Activated CD4-positive, alpha-beta T cell treated with anti-CD3 and anti-CD28 coated beads, Interleukin-10, Interleukin-2, amounts not matched to agents 100 ng/mL and 50 ng/mL, durations not matched to agents 16 hours and 8 hours (primary cell): ENCODE measurements at places on chromosomes 3 and 15.

DNA sequence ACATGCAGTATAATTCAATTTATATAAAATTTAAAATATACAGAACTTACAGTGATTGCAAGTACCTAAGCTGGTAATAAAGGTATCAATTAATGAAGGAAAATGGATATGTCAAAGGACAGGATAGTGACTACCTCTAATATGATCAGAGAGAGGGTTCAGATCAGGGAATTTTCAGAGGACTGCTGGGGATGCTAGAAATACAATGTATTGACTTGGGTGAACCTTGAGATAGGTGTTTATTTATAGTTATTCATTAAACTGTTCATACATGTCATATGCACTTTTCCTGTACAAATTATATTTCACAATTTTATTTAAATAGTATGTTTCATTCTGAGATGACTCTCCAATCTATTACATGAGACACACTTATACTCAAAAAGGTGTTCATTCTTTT, 554.1 kb downstream of the FHIT start:
- no peak for DNase-seq

- no peak for DNase-seq
These were observed 30.4 kb downstream of the NFKBIZ start for GRCh38 chr3:101879623-101880284.

DNA sequence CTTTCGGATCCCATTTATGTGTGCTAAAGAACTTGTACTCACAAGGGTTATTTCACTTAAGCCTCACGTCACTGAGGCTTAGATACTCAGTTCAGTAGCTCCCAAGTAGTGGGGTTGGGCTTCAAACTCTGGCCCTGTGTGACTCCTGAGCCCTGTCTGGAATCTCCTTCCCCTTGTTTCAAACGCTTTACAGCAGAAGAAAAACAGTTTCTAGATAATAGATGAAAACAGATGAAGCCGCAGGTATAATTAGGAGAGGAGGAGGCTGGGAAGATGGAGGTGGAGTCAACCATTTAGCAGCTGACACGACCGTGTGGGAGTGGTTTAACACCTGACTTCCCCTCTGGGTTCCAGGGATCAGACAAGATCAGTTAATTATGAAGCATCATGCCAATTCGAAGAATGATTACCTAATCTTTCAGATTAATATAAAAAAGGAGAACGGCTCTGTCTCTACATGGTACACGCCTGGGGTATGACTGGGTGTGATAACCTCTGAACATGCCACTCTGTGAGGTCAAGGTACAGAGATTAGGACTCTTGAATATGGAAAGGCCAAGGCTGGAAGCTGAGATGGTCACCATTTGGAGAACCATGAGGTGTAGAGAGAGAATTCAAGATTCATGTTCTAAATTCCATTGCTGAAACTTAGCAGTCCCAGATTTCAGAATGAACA, 31.1 kb downstream of the TPM1 start:
- no peak for DNase-seq

GRCh38 chr3:133966954-133967353, 62.8 kb downstream of the SLCO2A1 start:
- DNase-seq: no peak

GRCh38 chr3:169026543-169027182, 636.8 kb downstream of the MECOM start:
- DNase-seq: no peak

DNA sequence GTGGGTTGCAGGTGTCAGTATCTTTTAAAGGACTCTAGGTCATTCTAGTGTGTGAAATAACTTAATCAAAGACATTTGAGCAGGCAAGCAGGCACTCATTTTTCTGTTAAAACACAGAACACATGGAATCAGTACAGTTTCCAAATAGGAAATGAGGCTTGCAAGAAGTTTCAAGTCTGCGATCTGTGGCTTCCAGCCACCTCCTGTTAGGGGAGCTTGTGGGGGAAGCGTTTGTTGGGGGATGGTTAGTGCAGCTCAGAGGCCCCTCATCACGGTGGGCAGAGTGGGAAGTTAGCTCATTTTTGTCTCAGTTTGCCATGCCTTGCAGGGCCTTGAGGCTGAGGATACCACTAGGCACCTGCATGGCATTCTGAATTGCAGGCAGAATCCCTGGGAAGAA, 59.9 kb downstream of the SLC6A11 start:
- no peak for DNase-seq

GRCh38 chr3:161314836-161315395, 56.4 kb downstream of the SPTSSB start:
- peak; percentile 15 for DNase-seq

DNA sequence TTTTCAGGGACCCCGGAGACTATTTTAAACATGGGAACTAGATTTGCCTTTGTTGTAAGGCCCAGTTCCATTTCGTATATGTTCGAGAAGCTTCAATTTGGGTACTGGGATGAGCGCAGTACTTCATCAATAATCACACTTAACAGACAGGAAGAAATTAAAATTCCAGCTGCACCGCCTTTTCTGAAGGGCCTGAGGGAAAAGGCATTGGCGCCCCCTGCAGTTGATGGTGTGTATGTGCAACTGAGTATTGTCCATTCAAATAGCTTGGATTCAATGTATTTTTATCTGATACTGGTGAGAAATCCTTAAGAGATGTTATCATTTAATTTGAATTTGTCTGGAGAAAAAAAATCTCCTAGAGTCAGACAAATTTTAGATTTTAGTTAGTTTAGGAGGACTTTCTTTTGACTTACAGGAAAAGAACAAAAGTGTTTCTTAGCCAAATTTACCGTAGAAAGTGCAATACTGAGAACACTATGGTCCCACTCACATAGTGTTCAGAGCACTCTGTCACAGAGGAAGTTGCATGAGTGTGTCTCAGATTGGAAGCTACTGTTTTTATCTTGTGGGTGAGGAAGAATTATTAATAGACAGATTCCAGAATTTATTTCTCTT, 5.4 kb upstream of the ALDH1A2 start:
- DNase-seq: peak; percentile 50

DNA sequence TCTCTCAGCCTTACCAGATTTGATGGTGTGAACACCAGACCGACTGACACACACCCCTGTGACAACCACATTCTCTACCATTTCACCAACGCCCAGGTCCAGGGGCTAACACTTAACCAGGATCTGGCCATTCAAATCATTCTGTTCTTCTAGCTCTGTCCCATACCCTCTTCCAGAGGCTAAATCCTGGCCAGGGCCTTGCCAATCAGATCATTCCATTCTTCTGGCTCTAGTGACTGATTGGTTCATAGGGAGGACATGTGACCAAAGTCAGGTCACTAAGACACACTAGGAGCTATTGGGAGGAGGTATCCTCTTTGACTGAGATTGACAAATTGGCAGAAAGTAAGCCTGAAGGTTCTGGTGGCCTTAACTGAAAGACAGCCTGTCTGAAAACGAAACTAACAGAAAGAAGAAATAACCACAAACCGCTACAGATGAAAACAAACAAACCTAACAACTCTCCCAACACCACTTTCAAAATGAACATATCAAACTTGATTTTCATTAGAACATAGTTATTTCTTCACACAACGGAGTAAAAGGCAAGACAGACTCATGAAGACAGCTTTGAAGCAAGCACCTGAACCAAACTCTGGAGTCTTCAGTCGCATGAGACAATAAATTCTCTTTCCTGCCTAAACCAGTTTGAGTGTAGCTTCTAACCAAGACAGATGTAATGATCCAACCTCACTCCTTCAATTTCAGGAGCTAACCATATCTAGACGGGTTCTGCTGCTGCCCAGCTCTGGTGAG, 68.5 kb downstream of the TRANK1 start:
- peak; percentile 92 for DNase-seq

GRCh38 chr15:74227968-74228722, 8.0 kb upstream of the CCDC33 start:
- no peak for DNase-seq

GRCh38 chr15:41556677-41557076, 2.3 kb upstream of the TYRO3 start:
- DNase-seq: no peak

DNA sequence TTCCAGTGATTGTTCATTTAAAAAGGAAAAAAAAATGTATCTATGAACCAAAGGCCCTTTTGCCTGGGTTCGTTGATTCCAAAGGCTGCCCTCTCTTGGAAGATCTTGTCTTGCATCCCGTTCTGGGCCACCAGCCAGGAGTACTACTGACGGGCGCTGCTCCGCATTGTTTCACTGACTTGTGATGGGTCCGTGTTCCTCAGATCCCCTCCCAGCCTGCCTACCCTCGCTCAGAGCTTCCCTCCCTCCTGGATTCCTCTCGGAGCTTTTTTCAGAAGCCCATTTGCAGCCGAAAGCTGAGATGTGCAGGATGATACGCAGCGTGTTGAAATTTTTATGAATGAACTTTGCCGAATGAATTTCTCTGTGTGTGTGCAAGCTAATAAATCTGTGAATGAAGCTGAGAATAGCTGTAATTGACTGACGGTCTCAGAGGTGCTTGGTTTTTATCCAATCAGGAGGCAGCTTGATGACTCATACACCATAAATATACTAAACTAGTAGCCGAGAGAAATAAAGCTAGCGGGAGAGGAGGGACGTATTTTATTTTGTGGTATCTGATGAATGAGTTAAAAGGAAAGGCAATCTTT, at the start of gene SHC4:
Gene SHC4, minus strand, starts transcription at position 396 of the 590 bp plus-strand sequence. CDS start 904 bp downstream, outside the sequence.
- DNase-seq: peak; percentile 80

- DNase-seq: no peak
These were observed 113.2 kb downstream of the PTPRG start for GRCh38 chr3:61674596-61674995.

GRCh38 chr15:63240109-63240508, 37.3 kb upstream of the APH1B start:
- DNase-seq: no peak

DNA sequence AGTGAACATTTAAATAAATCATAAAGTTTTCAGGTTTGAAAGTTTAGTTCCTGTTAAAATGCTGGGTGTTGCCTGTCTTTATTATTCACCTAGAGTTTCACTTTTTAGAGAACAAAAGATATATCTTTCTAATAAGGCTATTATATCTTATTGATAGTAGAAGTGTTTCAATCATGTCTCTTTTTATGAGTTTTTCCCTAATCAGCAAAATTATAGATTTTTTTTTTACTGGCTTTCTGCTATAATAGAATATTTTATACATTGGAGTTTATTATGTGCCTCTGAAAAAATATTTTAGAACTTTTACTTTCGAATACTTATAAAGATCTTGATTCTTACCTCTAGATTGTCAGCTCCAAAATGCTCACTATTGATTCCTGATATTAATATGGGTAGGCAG, 131.5 kb downstream of the BBX start:
- no peak for DNase-seq

- no peak for DNase-seq
These were observed 20.7 kb upstream of the PPARG start for GRCh38 chr3:12268049-12268735.

DNA sequence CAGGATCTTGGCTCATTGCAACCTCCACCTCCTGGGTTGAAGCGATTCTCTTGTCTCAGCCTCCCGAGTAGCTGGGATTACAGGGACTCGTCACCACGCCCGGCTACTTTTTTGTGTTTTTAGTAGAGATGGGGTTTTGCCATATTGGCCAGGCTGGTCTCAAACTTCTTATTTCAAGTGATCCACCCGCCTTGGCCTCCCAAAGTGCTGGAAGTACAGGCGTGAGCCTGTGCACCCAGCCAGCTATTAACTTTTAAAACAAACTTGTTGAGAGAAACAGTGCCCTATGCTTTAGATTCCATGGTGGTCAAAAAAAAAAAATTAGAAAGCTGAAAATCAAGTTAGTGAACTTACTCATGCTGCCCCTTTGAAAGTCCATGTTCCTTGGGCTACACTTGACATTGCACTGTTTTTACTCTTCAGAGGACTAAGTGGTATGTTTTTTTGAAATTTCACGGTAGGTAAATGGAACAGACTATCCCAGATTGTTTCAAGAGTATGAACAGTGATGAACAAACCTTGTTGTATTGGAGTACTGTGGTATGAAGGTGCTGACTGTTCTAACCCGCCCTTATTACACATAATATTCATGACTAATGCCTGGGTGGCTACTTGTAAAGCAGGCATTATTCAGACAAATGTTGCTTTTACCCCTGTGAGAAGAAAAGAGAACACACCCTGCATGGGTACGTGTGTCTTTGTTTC, 206.9 kb downstream of the KLHL25 start:
- DNase-seq: no peak

DNA sequence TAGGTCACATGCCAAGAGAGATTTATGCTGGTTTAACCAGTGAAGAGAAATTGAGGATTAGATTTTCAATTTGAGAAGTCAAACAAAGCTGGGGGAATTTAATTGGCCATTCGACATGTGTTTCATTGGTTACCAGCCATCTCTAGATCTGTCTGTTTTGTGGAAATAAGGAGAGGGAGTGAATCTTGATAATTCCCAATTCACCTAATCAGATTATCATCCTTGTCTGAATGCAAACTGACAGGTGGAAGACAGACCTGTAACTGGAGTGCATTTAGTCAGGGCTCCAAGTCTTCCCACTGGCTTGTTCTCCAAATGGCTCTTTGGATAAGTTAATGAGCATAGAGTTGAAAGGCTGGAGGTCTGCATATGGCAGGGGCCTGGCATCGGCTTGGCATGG, 1049.3 kb downstream of the NTRK3 start:
- DNase-seq: no peak

GRCh38 chr3:177525987-177526712, 328.9 kb upstream of the TBL1XR1 start:
- DNase-seq: no peak

GRCh38 chr3:51441282-51442030, 50.4 kb downstream of the RBM15B start:
- DNase-seq: no peak

DNA sequence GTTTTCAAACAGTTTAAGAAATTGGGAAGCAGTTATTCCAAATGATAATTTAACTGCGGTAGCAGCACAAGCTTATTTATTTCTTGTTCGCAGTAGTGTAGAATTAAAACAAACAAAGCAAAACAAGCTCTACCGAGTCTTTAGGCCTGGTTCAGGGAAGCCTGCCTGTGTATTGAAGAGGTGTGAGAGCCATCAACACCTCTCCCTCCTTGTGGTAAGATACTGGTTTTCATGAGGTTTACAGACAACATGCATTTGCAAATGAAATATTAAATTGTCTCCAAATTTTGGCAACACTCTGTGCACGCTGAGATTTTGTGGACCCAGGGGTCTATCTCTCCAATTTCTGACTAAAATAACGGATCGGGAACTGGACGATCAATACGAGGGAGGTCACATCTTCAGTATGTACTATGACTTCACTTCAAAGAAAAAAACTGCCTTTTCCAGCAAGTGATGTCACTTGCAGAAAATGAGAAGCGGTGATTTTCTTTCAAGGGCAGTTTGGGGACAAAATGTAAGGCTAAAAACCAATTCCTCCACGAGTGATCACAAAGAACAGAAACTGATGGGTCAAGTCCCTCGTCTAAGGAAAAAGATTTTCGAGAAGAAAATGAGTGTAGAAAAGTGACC, 721 bp downstream of the ATR start:
- peak; percentile 20 for DNase-seq

- peak; percentile 94 for DNase-seq
These were observed at the start of gene PDCD6IP for GRCh38 chr3:33798418-33799201. PDCD6IP (plus strand) TSS chr3:33798630; CDS start chr3:33798729, 99 bp downstream.

DNA sequence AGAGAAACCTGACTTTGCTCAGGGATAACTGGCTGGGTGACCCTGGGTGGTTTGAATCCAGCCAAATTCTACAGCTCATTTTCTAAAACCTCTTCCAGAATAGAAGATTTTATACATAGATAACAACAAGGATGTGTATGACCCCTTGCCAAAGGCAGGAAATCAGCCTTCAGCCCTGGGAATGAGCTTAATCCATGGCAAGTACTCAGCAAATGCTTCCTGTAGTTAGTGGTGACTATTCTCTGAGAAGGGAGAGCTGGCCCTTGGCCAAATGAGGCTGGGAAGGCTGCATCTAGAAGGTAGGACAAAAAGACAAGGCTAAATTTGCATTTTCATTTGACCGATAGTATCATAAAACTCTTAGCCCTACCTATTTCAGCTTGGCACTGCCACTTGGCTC, 4.6 kb upstream of the HACD3 start:
- no peak for DNase-seq
